CD4-positive, alpha-beta memory T cell (primary cell): ENCODE measurements at places on chromosomes 2 and 18. TPM values are rescaled to one million over a fixed set of nuclear protein-coding genes. Genes with fewer than 3 reads are reported as not detected.
A peak's percentile ranks its signal among the peaks of the same experiment; 100 is the strongest.

- no peaks in the 10 kb centered on the region for H3K27me3 ChIP-seq
- DNase-seq: no peak
- H3K27ac ChIP-seq: no peak overlapping the region
Measured at GRCh38 chr2:150043172-150043500, 444.3 kb downstream of the RND3 start.

CREB1 gene
- 128 TPM for total RNA-seq

DNA sequence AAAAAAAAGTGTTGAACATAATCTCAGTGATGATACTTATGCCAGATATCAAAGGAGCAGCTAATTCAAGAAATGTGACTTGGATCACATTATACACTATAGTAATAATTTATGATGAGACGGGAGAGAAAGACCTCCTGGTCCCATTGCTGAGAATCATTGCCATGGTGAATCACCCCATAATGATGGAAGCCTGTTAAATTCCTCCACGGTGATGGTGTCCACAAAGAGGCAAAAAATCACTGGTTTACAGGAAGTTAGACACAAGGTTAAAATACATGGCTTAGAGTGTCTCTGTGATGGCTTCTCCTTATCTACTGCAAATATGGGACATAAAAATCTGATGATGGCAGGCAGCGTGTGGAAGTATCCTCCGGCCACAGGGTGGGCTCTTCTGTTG lies 210.0 kb downstream of the CDH2 start:
- H3K36me3 ChIP-seq: no peaks in the 10 kb centered on the region
- no peak overlapping the region for H3K27ac ChIP-seq
- H3K27me3 ChIP-seq: no peaks in the 10 kb centered on the region
- no peak for DNase-seq
- no peak overlapping the region for H3K4me3 ChIP-seq

TCF7L1 gene
- total RNA-seq: not detected

GRCh38 chr2:221850076-221850475 lies 278.0 kb upstream of the EPHA4 start:
- no peak overlapping the region for H3K27ac ChIP-seq
- H3K4me3 ChIP-seq: no peak overlapping the region
- H3K4me1 ChIP-seq: no peaks in the 10 kb centered on the region
- no peak for DNase-seq
- H3K36me3 ChIP-seq: no peaks in the 10 kb centered on the region

- peak; percentile 47 for DNase-seq
- peaks cover 12% of the 10 kb centered on the region for H3K36me3 ChIP-seq
- H3K4me3 ChIP-seq: peak overlapping the region; percentile 13
- H3K27ac ChIP-seq: peak overlapping the region; percentile 56
Measured at GRCh38 chr2:48343571-48344440, 186.1 kb upstream of the STON1 start.

DNA sequence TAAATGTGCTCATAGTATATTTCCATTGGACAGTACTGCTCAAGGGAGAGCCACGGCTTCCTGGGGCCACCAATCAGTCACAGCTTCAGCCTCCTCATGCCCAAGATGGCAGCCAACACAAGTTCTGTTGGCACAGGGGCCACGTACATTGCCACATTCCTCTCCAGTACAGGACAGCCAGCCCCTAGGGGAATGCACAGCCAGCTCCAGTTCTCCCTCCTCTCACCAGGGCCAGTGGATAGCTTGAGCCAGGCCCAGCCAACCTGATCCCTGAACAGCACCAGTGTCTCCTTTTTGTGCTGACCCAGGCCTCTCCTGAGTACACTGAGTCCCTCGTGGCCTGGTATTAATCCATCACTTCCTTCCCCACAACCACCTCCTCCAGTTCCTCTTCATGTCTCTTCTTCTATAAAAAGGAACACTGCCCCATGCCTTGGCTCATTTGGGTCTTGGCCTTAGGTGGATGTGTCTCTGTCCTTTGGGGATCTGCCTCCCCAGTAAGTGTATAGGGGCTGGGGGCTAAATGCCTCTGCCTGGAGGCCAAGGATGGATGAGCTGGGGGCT lies 168.7 kb downstream of the TNS1 start:
- DNase-seq: no peak
- H3K4me1 ChIP-seq: no peaks in the 10 kb centered on the region
- H3K4me3 ChIP-seq: no peak overlapping the region
- no peaks in the 10 kb centered on the region for H3K36me3 ChIP-seq
- no peak overlapping the region for H3K27ac ChIP-seq

- no peaks in the 10 kb centered on the region for H3K4me1 ChIP-seq
- H3K4me3 ChIP-seq: no peak overlapping the region
- H3K27me3 ChIP-seq: no peaks in the 10 kb centered on the region
- no peak for DNase-seq
- H3K27ac ChIP-seq: no peak overlapping the region
- H3K36me3 ChIP-seq: no peaks in the 10 kb centered on the region
Measured at GRCh38 chr18:7158216-7158615, 40.6 kb upstream of the LAMA1 start.

GRCh38 chr18:31232775-31233424 lies 70.2 kb upstream of the DSC1 start:
- no peaks in the 10 kb centered on the region for H3K36me3 ChIP-seq
- H3K4me3 ChIP-seq: no peak overlapping the region
- H3K4me1 ChIP-seq: no peaks in the 10 kb centered on the region
- no peak overlapping the region for H3K27ac ChIP-seq

DNA sequence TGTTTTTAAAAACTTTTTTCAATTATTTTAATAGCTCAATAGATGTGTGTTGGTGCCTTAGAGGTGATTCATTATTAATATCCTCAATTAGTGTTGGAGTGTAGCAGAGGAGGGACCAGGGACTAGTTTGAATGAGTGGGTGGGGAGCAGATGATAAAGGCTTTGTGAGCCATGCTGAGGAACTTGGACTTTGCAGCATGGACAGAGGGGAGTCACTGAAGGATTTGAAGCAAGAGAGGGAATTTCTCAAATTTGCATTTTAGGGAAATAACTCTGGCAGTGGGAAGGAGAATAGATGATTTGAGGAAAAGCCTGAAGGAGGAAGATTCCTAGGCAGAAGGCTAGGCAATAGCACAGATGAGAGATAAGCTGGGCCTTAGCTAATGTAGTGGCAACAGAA lies 42.3 kb upstream of the RMND5A start:
- no peaks in the 10 kb centered on the region for H3K4me1 ChIP-seq
- H3K27me3 ChIP-seq: no peaks in the 10 kb centered on the region
- no peak for DNase-seq
- no peaks in the 10 kb centered on the region for H3K36me3 ChIP-seq
- H3K4me3 ChIP-seq: no peak overlapping the region
- no peak overlapping the region for H3K27ac ChIP-seq

PAIP2B gene
- total RNA-seq: 11.0 TPM

- H3K4me1 ChIP-seq: no peaks in the 10 kb centered on the region
- no peaks in the 10 kb centered on the region for H3K36me3 ChIP-seq
- peak; percentile 4 for DNase-seq
- no peaks in the 10 kb centered on the region for H3K27me3 ChIP-seq
- H3K27ac ChIP-seq: no peak overlapping the region
- no peak overlapping the region for H3K4me3 ChIP-seq
Measured at GRCh38 chr2:231297108-231297908, 98.2 kb upstream of the B3GNT7 start.

SERPINB11 gene
- not detected for total RNA-seq

- H3K4me1 ChIP-seq: no peaks in the 10 kb centered on the region
- H3K36me3 ChIP-seq: no peaks in the 10 kb centered on the region
- no peaks in the 10 kb centered on the region for H3K27me3 ChIP-seq
- DNase-seq: no peak
- H3K4me3 ChIP-seq: no peak overlapping the region
- no peak overlapping the region for H3K27ac ChIP-seq
Measured at GRCh38 chr2:104583811-104584210, 270.1 kb upstream of the POU3F3 start.

DNA sequence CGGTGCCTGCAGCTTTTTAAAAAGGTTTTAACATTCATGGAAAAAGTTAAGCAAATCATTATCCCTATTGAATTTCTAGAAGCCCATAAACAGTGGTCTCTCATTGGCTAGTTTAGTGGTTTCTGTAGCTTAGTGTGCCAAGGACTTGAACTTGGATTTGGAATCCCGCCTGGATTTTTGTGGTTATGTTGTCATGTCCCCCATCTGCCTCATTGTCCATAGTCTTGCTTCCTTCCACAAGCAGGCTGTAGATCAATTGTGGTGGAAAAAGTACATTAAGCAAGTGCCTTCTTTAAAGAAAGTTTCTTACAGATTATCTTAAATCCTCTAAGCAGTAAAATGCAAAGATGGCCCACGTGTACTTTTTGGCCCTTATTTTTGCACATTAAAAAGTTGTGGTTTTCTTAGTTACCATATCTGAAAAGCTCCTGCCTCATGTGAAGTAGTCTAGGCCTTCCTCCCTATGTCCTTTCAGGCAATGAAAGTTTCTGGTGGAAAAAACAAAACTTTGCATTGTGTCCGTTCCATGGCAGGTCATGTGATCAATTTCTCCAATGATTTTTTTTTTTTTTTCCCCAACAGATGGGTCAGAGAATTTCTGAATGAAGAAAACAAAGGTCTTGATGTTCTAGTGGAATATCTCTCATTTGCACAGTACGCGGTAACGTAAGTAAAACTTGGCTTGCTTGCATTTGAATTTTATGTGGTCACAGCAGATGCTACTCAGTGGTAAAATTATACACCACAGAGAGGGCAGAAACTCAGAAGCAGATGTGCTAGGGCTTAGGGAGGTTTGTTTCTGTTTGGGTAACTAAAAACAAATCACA lies 158.9 kb downstream of the PRPF40A start:
- H3K4me1 ChIP-seq: no peaks in the 10 kb centered on the region
- H3K27ac ChIP-seq: no peak overlapping the region
- DNase-seq: no peak
- no peaks in the 10 kb centered on the region for H3K27me3 ChIP-seq

SAG gene
- total RNA-seq: not detected

- no peaks in the 10 kb centered on the region for H3K27me3 ChIP-seq
- peak overlapping the region; percentile 87 for H3K4me3 ChIP-seq
- no peaks in the 10 kb centered on the region for H3K36me3 ChIP-seq
- H3K4me1 ChIP-seq: peaks cover 53% of the 10 kb centered on the region
Measured at GRCh38 chr18:63317556-63317946, 2.0 kb downstream of the BCL2 start.

GRCh38 chr2:30709516-30709915 lies 97.7 kb downstream of the CAPN13 start:
- DNase-seq: no peak
- H3K4me1 ChIP-seq: no peaks in the 10 kb centered on the region
- no peak overlapping the region for H3K27ac ChIP-seq
- H3K4me3 ChIP-seq: no peak overlapping the region
- no peaks in the 10 kb centered on the region for H3K36me3 ChIP-seq

- no peaks in the 10 kb centered on the region for H3K27me3 ChIP-seq
- no peak overlapping the region for H3K27ac ChIP-seq
- no peak for DNase-seq
Measured at GRCh38 chr2:163800951-163801381, 65.2 kb upstream of the FIGN start.

DNA sequence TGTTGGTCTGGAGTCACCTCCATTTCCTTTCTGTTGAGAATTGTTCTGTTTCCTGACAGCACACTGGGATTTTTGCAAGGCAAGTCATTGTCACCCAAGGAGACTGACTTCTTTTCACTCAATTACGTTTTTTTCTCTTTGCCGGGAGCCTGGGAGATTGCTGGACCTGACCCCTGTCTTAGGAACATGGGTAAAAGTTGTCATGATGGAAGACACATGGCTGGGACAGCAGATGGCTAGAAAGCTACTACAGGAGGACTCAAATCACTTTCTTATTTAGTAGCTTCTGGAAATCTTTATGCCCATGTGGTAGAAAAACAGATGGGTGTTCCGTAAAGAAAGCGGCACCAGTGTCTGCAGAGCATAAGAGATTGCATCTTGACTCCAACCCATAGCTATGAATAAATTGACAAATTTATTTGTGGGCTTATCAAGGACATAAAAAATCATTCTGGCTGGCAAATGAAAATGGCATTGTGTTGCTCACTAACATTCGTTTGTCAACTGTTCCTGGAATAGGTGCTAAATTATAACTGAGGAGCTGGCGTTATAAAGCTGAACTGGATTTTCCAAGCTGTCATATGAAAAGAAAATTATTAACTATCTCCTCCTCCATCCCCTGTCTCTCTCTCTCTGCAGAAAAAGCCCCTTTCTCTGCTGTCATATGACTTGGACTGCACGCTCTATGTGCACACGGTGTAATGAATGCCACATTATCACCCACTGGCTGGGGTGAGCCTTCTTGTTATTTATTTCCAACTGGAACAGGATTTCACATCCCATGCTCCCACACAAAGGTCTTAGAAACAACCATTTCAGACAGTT lies 159.8 kb downstream of the SH3RF3 start:
- no peak overlapping the region for H3K27ac ChIP-seq
- no peaks in the 10 kb centered on the region for H3K36me3 ChIP-seq
- H3K27me3 ChIP-seq: no peaks in the 10 kb centered on the region
- no peak overlapping the region for H3K4me3 ChIP-seq

GRCh38 chr2:161238265-161238559 lies 70.0 kb upstream of the PSMD14 start:
- peaks cover 43% of the 10 kb centered on the region for H3K4me1 ChIP-seq
- no peaks in the 10 kb centered on the region for H3K27me3 ChIP-seq
- H3K27ac ChIP-seq: peak overlapping the region; percentile 51

GRCh38 chr2:102171946-102172345 lies 14.9 kb upstream of the IL1RL2 start:
- no peak for DNase-seq
- H3K4me1 ChIP-seq: no peaks in the 10 kb centered on the region
- H3K27me3 ChIP-seq: no peaks in the 10 kb centered on the region
- no peak overlapping the region for H3K27ac ChIP-seq
- no peaks in the 10 kb centered on the region for H3K36me3 ChIP-seq

EPHA4 gene
- 131 TPM for total RNA-seq

GRCh38 chr2:208531361-208531760 lies 124.8 kb downstream of the PTH2R start:
- no peak overlapping the region for H3K4me3 ChIP-seq
- DNase-seq: no peak
- H3K27me3 ChIP-seq: no peaks in the 10 kb centered on the region
- no peaks in the 10 kb centered on the region for H3K4me1 ChIP-seq
- H3K36me3 ChIP-seq: no peaks in the 10 kb centered on the region

DNA sequence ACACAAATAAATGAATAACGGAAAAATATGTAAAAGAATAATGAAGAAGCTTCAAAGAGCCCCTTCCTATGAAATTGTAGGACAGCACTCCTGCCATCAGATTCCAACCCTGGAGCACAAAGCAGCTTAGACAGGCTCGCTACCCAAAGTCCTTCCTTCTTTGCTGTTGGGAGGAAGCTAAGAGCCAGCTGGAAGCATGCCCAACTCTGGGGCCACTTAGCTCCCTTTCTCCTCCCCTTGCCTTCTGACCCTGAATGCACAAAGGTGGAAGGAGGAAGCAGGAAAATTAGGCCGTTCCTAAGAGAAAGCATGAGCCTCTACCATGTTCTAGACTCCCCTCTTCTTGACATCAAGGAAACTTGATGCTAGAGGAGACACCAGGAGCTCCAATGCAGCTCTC lies 700.8 kb downstream of the RNF144A start:
- DNase-seq: no peak
- H3K4me1 ChIP-seq: no peaks in the 10 kb centered on the region
- H3K27ac ChIP-seq: no peak overlapping the region
- H3K4me3 ChIP-seq: no peak overlapping the region
- no peaks in the 10 kb centered on the region for H3K36me3 ChIP-seq
- H3K27me3 ChIP-seq: no peaks in the 10 kb centered on the region

GRCh38 chr18:11823545-11823944 lies 27.7 kb upstream of the CHMP1B start:
- no peaks in the 10 kb centered on the region for H3K27me3 ChIP-seq
- DNase-seq: no peak
- H3K36me3 ChIP-seq: no peaks in the 10 kb centered on the region
- H3K27ac ChIP-seq: no peak overlapping the region
- H3K4me3 ChIP-seq: no peak overlapping the region
